ENCODE measurements at places on chromosomes 4 and X.

GRCh38 chr4:176001151-176002006 lies 64.3 kb upstream of the WDR17 start:
- DNase-seq = peak; percentile 81

- DNase-seq = no peak
Measured at GRCh38 chrX:131216828-131217227, 72.3 kb downstream of the IGSF1 start.

DNA sequence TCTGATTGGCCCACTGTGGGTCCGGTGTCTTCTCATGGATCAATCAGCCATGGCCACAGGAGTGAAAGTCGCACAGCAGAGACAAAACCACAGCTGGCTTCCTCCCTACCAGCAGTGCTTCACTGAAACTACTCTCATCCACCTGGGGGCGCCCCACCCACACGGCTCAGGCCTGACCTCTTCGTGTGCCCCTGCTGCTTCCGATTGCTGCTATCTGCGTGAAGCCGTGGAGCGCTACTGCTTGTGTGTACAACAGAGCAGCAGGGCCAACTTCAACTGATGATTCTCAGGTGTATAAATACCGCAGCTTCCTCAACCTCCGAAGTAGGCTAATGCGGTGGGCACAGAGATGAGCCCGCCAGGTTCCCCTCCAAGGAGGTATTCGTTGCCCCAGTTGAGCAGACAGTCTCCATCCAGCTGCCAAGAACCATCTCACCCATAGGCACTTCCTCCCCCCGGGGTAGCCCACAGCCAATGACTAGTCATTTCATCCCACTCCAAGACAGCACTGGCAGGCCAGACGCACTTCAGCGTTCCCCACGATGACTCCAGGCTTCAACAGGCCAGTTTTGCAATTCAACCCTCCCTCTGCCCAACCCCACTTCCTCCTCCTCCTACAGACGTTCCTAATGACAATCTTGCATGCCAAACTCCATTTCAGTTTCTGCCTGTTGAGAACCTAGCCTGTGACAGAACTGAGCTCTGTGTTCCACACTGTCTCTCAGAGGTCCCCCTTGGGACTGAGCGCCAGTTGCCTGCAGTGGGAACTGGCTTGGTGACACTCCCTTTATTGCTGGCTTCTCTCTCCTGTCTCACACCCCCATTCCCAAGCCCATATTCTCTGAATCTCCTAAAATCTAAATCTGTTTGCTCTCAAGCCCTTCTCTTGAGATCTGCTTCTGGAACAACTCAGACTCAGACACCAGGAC lies 41.3 kb upstream of the ATP6AP2 start:
- DNase-seq = peak; percentile 70

- DNase-seq = no peak
Measured at GRCh38 chr4:629636-629914, 4.2 kb downstream of the PDE6B start.

Data from ecto neural progenitor cell (in vitro differentiated cells).